ENCODE measurements at places on chromosomes 6 and 20.

DNA sequence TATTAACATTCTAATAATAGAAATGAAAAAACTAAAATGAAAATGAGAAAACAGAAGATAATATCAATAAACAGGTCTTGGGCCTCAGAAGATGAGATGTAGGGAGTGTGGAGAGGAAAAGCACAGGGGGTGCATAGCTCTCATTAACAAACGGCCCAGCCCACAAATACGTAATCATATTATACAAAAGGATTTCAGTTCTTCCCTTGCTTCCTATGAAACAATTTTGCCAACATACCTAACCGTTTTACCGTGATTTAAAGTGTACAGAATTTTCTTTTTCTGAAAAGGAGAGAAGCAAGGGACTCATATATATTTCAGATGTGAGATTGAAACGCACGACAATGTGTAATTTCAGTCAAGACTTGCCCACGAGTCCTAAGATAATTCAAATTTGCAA is 136.0 kb downstream of the HFE start:
- DNase-seq: no peak

GRCh38 chr20:61251529-61252393 is at the start of gene CDH4:
Gene CDH4, plus strand, starts transcription at chr20:61252261.
- DNase-seq: no peak

GRCh38 chr20:48817367-48818030 is 10.3 kb downstream of the PREX1 start:
- DNase-seq: no peak

DNA sequence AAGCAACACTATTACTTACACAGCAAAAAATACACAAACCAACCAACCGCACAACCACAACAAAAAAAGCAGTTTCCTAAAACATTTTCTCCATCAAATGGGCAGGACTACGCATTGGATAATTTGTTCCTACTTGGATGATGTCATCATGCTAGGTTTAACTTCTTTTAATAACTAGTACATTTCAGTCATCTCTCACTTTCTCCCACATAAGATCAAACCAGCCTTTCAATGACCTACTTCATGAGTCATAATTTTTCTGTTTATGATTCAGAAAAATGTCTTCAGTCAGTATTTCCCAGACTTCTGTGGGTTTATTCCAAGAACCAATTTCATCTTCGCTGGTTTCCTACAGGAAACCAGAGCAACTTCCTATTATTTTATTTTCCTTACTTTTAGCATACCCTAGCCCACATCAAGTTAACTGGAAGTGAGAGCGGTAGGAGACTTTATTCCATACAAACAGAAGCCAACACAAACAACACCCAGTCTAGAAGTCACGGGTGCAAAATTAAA is 134.2 kb downstream of the GMDS start:
- DNase-seq: no peak

DNA sequence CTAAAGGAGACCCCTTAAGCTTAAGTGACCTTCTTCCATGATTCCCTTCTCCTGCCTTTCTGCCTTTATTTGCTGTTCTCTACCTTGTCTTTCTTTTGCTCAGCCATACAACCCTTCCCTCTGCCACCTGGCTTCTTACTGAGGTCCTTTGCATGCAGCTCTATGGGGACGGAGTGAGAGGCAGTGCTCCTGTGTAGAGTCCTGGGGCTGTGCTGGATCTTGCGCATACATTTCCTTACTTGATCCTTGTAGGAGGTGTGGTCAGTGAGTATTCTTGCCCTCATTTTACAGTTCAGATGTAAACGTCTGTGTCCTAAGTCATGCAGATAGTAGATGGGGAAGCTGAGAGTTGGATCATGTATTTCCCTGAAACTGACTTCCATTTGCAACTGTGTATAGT is 5.7 kb downstream of the SASH1 start:
- DNase-seq: no peak

GRCh38 chr6:87436435-87436834 is 28.7 kb downstream of the CFAP206 start:
- DNase-seq: no peak

DNA sequence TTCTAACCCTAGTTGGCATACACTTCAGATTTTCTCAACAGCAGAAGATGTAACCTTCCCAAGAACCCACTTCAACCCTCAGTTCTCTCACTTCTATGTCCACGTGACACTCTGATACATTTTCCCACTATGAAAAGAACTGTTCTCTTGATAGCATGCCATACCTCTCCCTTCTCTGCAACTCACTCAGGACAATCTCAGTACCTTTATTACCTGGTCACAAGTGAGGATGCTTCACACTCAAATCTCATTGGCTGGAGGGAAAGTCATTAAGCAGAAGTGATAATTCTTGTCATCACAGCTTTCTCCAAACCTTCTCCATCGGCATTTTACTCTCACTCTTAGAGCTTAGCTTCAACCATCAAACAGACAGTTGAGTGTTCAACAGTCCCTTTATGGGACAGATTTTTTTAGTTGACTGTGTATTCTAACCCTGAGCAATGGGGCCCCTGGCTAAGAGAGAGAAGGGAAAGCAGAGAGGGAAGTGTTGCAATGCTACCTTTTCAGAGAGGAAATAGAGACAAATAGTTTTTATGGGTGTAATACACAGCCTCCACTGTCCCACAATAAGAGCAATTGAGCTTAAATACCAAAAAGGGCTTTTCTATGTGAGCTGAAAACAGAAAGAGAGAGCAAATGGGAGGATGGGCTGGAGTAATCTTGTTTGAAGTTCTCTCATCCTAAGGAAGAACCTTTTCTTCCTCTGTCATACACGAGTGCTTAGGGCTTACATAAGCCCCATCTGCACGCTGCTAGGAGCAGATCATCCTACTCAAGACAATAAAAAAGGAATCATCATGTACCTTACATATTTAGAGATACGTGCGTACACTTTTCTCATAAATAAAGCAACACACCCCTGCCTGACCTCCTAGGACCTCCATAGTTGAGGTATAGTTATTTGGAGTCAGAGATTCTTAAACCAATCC is 16.0 kb downstream of the HLA-DPA1 start:
- no peak for DNase-seq

GRCh38 chr20:1357921-1358671 is 29.2 kb upstream of the SDCBP2 start:
- DNase-seq: no peak

- DNase-seq: no peak
These were observed at the start of gene KCNK5 for GRCh38 chr6:39228992-39229767. Gene KCNK5, minus strand, starts transcription at chr6:39229475. Its CDS starts 364 bp downstream, at chr6:39229111.

- no peak for DNase-seq
These were observed 132.7 kb upstream of the TCF21 start for GRCh38 chr6:133756078-133756695.

DNA sequence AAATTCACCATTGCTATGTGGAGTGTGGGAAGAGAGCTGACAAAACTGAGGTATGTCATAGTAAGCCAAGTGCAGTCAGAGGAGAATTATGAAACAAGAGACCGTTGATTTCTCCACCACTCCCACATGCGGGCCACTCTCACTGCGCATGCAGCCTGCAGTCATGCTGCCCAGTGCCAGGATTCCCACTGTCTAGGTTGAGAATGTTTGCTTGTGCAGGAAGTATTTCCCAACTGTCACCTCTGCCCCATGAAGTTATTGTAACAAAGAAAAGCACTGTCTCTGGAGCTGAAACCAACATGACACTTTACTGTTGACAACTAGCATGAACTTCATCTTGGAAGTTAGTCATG is 18.7 kb upstream of the SFT2D1 start:
- no peak for DNase-seq

DNA sequence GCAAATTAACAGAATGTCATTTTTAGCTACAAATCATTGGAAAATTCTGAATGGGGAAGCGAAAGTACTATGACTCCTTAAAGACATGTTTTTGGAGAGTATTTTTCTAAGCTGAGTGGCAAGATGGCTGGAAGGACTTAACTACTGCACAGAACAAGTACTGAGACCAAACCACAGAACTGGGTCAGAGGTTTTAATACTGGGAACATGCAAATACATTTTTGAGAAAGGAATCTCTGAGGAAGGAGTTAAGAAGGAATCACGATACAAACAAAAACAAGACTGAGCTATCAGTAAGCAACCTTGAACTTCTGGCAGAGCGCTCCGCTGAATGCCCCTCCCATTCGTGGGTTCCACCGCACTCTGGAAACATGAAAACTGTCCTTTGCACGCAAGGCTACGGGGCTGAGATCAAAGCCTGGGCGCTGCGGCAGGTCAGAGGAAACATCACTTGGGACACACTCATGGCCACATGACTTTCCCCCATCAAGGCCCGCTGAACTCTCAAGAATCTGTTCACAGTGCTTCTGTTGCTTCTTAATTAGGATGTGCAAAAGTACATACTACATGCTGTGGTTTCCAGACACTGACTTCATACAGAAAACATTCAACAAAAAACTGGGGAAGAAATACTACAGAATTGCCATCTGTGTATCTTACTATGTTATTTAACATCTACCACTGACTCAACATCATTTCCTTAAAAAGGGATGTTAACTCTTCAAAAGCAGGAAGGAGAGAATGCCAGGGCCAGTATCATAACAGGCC is 27.8 kb downstream of the SLC23A2 start:
- no peak for DNase-seq

GRCh38 chr6:90021711-90022110 is 127.4 kb downstream of the GJA10 start:
- DNase-seq: no peak

GRCh38 chr6:127854009-127854408 is 46.8 kb downstream of the THEMIS start:
- no peak for DNase-seq

- DNase-seq: no peak
These were observed 28.7 kb downstream of the RALGAPA2 start for GRCh38 chr20:20683481-20684321.

DNA sequence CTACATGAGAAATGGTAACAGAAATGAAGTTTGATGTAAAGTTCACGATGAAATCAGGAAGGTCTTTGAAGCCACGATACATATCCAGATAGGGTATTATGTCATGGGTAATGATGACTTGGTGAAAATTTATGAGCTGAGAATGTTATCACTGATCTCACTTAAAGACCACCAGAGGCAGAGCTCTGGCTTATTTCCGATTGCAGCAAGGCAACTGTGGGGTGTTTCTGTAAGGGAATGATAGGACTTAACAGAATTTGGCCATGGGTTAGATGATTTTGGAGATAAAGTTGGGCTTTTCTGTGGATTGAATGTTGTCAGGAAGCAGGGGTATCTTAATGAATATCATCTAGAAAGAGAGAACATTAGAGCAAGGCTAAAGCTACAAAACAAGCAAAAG is 508.4 kb downstream of the HDGFL1 start:
- DNase-seq: no peak

DNA sequence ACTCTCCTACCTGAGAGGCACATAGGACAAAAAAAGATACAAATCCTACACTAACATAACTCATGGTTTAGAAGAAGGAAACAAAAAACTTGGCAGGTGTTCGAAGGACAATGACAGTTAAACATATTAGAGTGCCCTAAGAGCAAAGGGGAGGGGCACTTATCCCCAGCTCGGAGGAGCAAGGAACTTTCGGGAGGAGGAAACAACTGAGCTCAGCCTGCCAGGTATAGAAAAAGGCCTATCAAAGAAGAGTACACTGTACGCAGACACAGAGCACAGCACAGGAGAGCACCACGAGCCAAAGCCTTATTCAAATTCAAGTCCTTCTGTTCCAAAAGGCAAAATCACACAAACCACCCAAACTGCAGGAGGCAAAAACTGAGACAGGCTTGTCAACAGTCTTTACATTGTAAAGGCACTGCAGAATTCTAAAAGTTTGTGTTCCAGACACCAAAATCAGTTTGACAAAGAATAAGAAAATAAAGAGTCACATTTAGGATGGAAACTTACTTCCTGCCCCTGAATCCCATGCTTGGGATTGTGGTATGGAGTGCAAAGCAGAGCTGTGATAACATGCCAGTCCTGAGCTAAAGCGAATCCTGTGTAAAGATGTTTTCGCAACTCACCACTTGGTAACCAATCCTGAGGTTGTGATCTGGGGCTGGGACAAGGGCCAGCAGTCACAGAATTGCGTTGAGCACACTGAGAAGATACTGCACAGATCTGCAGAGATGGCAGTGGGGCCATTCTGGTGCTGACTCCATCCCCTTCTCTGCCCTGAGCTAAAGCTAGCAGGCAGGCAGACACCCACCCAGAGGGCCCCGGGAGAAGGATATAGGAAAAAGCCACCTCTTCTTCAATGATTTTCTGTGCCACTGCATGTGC is 108.6 kb downstream of the CHD6 start:
- DNase-seq: no peak

DNA sequence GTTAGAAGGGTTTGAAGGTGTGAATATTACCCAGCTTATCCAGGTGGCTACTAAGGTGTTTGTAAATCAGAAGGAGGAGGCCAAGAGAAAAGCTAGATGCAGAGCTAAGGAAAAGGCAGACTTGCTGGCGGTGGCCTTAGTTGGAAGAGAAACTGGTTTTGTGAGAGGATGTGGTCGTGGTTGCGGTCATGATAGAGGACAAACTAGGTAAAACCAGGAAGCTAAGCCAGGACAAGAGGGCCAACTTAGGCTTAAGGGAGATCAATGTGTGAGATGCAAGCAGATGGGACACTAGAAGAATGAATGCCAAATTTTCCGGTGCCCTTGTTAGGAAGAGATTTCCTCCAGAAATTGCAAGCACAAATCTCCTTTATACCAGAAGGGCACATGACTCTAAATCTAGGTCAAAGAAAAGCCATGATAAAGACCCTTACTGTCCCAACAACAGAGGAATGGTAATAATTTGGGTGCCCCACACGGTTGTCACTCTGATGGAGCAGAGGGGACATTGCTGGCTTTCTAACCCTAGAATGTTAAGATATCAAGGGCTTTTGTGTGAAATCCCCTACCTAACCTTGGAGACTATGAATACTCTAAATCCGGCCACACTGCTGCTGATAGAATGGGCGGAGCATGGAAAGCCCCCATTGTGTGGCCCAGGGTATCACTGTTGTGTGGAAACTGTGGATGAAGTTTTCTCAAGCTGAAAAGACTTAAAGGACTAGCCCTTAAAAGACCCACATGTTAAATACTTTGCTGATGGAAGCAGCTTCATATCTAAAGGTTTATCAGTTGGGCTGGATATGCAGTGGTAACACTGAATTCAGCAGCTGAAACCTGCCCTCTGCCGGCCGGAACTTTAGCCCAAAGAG is 7.8 kb downstream of the IL22RA2 start:
- no peak for DNase-seq

- DNase-seq: no peak
These were observed 115.9 kb downstream of the QKI start for GRCh38 chr6:163530406-163530805.

- DNase-seq: no peak
These were observed 17.3 kb downstream of the GABRR2 start for GRCh38 chr6:89297695-89298351.

GRCh38 chr6:4256969-4257368 is 121.6 kb upstream of the ECI2 start:
- no peak for DNase-seq

- no peak for DNase-seq
These were observed 43.9 kb upstream of the QKI start for GRCh38 chr6:163370464-163371117.

DNA sequence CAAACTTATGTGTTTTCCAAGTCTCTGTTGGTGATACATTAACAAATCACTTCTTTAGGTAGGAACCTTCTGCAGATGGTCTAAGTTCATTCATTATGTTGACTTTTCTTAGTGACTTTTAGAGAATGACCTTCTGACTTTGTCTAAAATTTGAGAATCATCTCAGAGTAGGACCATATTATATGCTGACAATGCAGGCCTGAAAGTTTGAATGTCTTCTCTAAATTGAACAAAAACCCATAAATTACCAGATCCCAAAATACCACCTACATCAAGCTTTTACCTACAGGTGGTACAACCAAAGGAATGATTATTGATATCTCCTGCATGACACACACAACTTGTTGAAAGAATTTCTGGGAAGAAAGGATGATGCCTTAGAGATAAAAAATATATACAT is 191.5 kb downstream of the SOD2 start:
- no peak for DNase-seq

GRCh38 chr20:2761885-2762284 is 38.5 kb downstream of the CPXM1 start:
- DNase-seq: no peak

All from cerebellar nuclear complex (tissue), 1 donor.